Tibial nerve (tissue), 4 donors: ENCODE measurements at places on chromosomes 2 and 18.
A peak's percentile ranks its signal among the peaks of the same experiment; 100 is the strongest.

- H3K27me3 ChIP-seq, result no peaks in the 10 kb centered on the region
- H3K4me1 ChIP-seq, result peaks cover 6% of the 10 kb centered on the region
- no peak for DNase-seq
- no peak overlapping the region for H3K4me3 ChIP-seq
- H3K36me3 ChIP-seq, result no peaks in the 10 kb centered on the region
Observed at GRCh38 chr2:29528891-29529520, 392.4 kb downstream of the ALK start.

DNA sequence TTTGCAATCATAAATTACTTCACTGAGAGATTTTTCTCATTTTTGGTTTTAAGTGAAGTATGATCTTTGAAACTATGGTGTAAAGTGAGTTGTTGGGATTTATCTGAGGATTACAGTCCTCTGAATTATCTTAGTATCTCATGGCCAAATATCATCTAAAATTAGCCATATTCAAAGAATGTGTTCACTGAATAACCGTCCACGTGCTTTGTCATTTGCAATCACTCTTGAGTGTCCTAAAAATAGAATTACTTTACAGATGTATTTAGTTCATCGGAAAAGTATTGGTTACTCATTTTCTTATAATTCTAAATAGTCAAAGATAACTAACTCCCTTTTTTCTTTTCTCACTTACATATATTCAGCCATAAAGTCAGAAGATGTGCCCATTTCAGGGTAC is 141.2 kb downstream of the RTN4 start:
- H3K4me1 ChIP-seq, result no peaks in the 10 kb centered on the region
- H3K4me3 ChIP-seq, result no peak overlapping the region
- no peaks in the 10 kb centered on the region for H3K27me3 ChIP-seq
- no peak overlapping the region for H3K27ac ChIP-seq
- no peaks in the 10 kb centered on the region for H3K36me3 ChIP-seq
- DNase-seq, result no peak

- H3K36me3 ChIP-seq, result no peaks in the 10 kb centered on the region
- peak; percentile 54 for DNase-seq
- peak overlapping the region; percentile 7 for H3K27ac ChIP-seq
- H3K4me3 ChIP-seq, result no peak overlapping the region
Observed at GRCh38 chr18:55243857-55244256, 284.6 kb upstream of the CCDC68 start.

DNA sequence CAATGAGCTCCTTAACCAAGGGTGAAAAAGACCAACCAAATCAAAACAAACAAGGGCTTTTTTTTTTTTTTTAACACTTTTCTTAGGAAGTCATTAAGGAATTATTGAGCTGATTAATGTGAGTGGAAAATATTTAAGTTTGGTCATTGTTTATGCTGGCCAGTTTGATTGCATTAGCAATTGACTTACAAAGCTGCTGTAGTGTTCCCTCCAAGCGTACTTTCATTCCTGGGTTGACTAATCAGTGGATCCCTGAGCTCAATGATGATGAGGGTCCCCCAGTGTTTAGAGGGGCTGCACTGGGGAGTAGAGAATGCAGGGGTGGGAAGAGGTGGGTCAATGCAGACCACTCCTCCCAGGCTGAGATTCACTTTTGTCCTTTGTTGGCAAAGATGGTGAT is 119.3 kb downstream of the PRKCE start:
- no peaks in the 10 kb centered on the region for H3K36me3 ChIP-seq
- peaks cover 47% of the 10 kb centered on the region for H3K4me1 ChIP-seq
- H3K27ac ChIP-seq, result peak overlapping the region; percentile 9
- no peak for DNase-seq

- H3K27me3 ChIP-seq, result no peaks in the 10 kb centered on the region
- no peaks in the 10 kb centered on the region for H3K36me3 ChIP-seq
- no peak for DNase-seq
Observed at GRCh38 chr2:19900931-19901441, 797 bp downstream of the TTC32 start.

DNA sequence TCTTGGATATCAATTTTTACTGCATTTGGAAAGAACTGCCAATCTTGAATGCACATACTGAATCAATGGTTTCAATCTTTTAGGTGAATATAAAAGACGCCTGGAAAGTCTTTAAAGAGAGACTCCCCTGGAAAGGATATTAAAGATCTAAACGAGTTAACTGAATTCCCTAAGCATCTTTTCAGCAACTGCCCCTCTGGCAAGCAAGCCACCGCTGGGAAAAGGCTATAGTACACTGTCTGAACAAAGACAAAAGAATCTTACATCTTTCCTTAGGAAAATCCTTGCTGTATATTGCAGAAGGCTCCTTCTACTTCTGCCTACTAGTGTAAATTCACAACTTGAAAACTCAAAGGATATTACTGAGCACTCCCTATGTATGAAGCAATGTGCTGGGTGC is 28.0 kb downstream of the MYO5B start:
- H3K27me3 ChIP-seq, result no peaks in the 10 kb centered on the region
- no peaks in the 10 kb centered on the region for H3K4me1 ChIP-seq
- H3K27ac ChIP-seq, result no peak overlapping the region
- H3K36me3 ChIP-seq, result no peaks in the 10 kb centered on the region

- H3K27ac ChIP-seq, result no peak overlapping the region
- DNase-seq, result no peak
- no peak overlapping the region for H3K4me3 ChIP-seq
- H3K36me3 ChIP-seq, result no peaks in the 10 kb centered on the region
- H3K27me3 ChIP-seq, result no peaks in the 10 kb centered on the region
- no peaks in the 10 kb centered on the region for H3K4me1 ChIP-seq
Observed at GRCh38 chr18:76167845-76168621, 327.0 kb downstream of the ZNF516 start.

DNA sequence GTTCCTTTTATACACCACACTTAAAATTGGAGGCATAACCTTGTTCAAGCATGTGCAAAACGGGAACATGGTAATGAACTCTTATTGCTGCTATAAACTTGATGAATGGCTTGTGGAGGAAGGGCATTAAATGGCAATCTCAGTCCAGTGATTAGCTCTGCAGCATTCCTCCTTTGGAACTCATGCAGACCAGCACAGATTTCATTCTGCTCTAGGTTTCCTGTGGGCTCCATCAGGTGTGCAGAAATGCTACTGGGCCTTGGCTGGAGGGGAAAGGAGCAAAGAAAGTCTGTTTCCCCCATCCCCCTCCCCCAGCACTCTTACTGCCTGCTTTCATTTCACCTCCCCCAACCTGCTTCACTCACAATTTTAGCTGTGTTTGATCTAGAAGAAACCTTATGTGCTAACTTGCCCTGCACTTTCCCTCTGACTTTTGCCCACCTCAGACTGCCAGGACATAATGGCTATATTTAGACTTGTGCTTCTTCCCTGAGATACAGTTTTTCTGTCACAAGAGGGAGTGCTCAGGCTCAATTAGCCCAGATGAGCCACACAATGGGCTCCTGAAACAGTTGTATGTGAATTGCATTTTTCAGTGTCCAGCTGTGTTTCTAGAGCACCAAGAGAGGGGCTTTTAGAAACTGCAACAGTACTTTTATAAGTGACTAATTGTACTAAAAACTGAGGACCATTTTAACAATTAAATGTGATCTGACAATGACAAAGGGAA is 109.8 kb downstream of the FSHR start:
- no peak overlapping the region for H3K4me3 ChIP-seq
- DNase-seq, result no peak
- no peaks in the 10 kb centered on the region for H3K27me3 ChIP-seq
- no peak overlapping the region for H3K27ac ChIP-seq
- H3K36me3 ChIP-seq, result no peaks in the 10 kb centered on the region

GRCh38 chr2:81528852-81529480 is 1224.4 kb upstream of the LRRTM1 start:
- no peaks in the 10 kb centered on the region for H3K27me3 ChIP-seq
- no peaks in the 10 kb centered on the region for H3K36me3 ChIP-seq
- H3K4me3 ChIP-seq, result no peak overlapping the region
- H3K4me1 ChIP-seq, result no peaks in the 10 kb centered on the region

DNA sequence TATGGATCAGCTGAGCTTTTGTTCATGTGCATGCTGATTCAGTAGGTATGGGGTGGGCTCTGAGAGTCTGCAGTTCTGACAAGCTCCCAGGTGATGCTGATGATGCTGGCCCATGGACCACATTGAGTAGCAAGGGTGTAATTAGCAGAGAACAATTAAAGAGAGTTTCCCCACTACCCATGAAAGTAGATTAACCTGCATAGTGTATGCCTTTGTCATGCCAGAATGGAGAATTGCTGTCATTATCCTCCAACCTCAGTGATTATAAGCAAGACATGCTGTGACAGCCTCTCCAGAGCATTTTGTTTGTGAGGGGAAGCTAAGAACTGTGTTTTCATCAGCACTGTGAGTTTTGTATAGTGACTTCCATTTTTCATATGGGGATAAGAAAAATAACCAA is 59.5 kb upstream of the LYPD1 start:
- H3K4me3 ChIP-seq, result no peak overlapping the region
- peaks cover 3% of the 10 kb centered on the region for H3K36me3 ChIP-seq
- H3K4me1 ChIP-seq, result no peaks in the 10 kb centered on the region
- DNase-seq, result no peak
- H3K27ac ChIP-seq, result no peak overlapping the region

GRCh38 chr18:24060644-24061043 is 46.1 kb downstream of the TTC39C start:
- no peak for DNase-seq
- H3K4me1 ChIP-seq, result peaks cover 7% of the 10 kb centered on the region
- no peak overlapping the region for H3K4me3 ChIP-seq
- no peaks in the 10 kb centered on the region for H3K27me3 ChIP-seq
- H3K27ac ChIP-seq, result no peak overlapping the region

GRCh38 chr2:74991977-74992376 is 33.5 kb downstream of the POLE4 start:
- no peaks in the 10 kb centered on the region for H3K36me3 ChIP-seq
- H3K4me3 ChIP-seq, result no peak overlapping the region
- no peaks in the 10 kb centered on the region for H3K4me1 ChIP-seq
- no peak for DNase-seq
- H3K27me3 ChIP-seq, result no peaks in the 10 kb centered on the region
- no peak overlapping the region for H3K27ac ChIP-seq

DNA sequence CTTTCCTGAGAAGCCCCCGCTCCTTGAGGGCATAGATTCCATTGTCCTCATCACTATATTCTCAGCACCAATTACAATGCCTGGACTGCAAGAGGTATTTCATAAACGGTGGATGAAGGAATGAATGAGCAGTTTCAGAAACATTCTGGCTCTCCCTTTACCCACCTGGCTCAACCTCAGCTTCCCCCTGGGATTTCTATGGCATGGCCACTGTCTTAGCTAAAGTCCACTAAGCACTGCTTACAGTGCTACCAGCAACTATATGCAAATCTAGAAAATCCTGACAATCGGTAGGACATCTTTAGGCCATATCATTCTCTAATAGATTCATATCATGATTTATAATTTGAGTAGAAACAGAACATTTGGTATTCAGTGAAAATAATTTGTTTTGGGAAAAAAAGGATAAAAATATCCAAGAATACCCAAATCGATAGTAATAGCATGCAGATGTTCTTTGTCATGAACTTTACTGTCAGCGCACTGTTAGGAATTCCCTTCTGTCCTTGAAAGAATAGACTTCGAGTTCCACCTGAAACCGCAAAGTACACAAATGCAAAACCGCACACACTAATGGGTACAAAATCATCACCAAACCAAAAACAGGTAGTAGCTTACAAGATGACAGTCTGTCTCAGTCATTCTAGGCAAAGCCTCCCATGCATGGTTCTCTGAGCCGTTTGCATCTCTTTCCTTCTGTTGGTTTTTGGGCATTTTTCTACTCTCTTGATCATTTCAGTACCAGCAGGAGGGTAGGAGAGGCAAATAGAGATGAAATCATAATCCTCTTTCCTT is 303.6 kb upstream of the ID2 start:
- no peaks in the 10 kb centered on the region for H3K36me3 ChIP-seq
- no peaks in the 10 kb centered on the region for H3K4me1 ChIP-seq
- no peak overlapping the region for H3K27ac ChIP-seq

GRCh38 chr18:9539283-9539682 is 64.0 kb downstream of the RALBP1 start:
- DNase-seq, result no peak
- H3K27me3 ChIP-seq, result no peaks in the 10 kb centered on the region
- H3K36me3 ChIP-seq, result peaks cover 2% of the 10 kb centered on the region
- no peak overlapping the region for H3K27ac ChIP-seq
- H3K4me3 ChIP-seq, result no peak overlapping the region

- no peaks in the 10 kb centered on the region for H3K4me1 ChIP-seq
- no peaks in the 10 kb centered on the region for H3K27me3 ChIP-seq
- DNase-seq, result no peak
- H3K4me3 ChIP-seq, result peak overlapping the region; percentile 77
- H3K27ac ChIP-seq, result peak overlapping the region; percentile 56
Observed at GRCh38 chr18:48974304-48975119, 23.7 kb upstream of the SMAD7 start.

DNA sequence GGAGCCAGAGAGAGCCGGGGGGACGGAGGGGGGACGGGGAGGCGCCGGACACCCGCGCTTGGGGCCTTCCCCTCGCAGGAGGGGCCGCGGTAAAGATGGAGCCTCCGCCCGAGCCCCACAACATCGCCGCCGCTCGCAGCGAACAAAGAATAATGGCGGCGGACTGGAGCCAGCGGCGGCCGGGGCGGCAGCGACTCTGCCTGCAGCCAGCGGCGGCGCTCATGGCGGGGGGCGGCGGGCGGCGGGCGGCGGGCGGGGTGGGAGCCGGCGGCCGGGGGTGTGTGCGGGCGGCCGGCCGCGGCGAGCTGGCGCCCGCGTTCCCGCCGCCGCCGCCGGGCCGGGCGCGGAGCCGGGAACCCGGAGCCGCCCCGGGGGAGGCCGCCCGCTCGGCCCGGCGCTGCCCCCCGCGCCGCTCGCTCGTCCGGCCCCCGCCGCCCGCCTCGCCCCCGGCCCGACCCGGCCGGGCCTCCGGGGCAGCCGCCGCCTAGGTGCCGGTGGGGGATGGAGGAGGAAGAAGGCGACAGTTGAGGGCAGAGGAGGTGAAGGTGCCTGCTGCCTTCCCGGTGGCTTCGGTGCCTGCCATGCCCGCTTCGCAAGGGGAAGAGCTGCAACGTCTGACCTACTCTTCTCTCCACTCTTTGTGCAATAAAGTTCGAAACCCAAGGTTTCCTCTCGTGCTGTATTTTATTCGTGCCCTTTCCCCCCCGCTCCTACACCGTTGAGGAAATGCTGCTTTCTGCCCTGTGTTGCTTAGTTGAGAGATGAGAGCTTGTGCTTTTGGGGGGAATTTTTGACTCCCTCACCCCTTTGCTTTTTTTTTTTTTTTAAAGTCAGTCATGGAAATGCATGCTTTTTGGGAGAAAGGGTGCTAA is 634 bp downstream of the CREB1 start:
- no peaks in the 10 kb centered on the region for H3K27me3 ChIP-seq
- H3K4me1 ChIP-seq, result no peaks in the 10 kb centered on the region
- DNase-seq, result no peak
- H3K36me3 ChIP-seq, result no peaks in the 10 kb centered on the region
- peak overlapping the region; percentile 99 for H3K27ac ChIP-seq

- H3K4me1 ChIP-seq, result peaks cover 17% of the 10 kb centered on the region
- no peak overlapping the region for H3K4me3 ChIP-seq
- no peaks in the 10 kb centered on the region for H3K36me3 ChIP-seq
- no peak overlapping the region for H3K27ac ChIP-seq
Observed at GRCh38 chr2:235611349-235611748, 117.5 kb downstream of the AGAP1 start.
